CD8-positive, alpha-beta memory T cell (primary cell): ENCODE measurements at places on chromosomes 6 and 20.
A peak's percentile ranks its signal among the peaks of the same experiment; 100 is the strongest.

GRCh38 chr20:63920226-63920625 is 25.3 kb downstream of the DNAJC5 start:
- DNase-seq, result no peak

DNA sequence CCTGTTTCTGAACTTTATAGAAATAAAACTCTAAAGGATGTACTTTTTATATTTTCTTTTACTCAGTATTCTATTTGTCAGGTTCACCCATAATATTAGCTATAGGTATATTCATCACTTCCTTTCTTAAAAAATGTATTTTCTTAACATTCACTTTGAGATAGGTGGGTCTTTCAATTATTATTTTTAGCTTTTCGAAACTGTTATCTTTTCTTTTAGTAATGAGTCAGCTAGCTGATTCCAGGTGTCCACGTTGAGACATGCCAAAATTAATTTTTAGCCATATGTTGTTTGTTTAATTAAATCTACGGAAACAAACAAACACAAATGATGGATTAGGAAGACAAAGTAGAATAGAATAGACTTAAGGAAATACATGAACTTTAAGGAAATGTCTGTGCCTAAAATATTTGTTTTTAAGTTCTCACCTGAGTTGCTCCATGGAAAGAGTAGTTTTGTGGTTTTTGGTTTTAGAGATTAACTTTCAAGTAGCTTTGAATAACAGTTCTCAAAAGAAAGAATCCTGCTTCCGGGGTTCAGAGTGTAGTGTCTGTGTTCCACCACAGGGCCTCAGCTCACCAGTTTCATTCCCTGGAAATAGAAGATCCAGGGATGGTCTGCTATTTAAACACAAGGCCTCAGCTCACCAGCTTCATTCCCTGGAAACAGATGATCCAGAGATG is 435.0 kb downstream of the HAO1 start:
- no peak for DNase-seq

DNA sequence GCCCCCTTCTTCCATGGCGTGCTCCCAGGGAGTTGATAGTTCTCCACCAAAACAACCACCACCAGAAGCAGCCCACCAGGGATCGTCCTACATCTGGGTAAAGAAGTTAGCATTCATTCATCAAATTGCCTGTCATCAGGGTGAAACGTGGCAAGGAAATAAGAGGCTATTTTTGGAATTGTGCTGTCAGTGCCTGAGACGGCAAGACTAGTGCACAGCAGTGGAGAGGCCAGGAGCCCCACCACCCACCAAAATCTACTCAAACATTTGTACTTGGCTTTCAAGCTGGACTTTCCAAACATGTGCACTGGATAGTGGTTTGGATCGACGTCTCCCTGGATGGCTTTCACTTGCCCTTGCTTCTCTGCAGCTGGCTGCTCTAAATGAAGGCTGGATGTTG is 44.8 kb downstream of the TXNDC5 start:
- no peak for DNase-seq

DNA sequence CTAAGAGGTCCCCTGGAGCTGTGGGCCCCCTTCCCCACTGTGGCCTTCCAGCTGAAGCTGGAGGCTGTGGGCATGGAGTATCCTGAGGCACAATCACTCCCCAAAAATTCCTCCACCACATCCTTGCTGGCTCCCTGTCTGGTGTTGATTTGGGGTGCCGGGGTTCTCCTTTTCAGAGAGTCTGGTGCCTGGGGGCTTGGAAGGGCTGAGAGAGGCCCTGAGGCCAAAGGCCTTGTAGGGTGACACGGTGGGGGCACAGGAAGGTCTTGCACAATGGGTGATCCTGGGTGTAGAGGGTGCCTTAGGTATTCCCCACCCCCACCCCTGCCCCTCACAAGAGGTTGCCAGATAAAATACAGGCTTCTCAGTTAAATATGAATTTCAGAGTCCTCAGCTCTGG is 33.2 kb upstream of the VEGFA start:
- DNase-seq, result no peak

DNA sequence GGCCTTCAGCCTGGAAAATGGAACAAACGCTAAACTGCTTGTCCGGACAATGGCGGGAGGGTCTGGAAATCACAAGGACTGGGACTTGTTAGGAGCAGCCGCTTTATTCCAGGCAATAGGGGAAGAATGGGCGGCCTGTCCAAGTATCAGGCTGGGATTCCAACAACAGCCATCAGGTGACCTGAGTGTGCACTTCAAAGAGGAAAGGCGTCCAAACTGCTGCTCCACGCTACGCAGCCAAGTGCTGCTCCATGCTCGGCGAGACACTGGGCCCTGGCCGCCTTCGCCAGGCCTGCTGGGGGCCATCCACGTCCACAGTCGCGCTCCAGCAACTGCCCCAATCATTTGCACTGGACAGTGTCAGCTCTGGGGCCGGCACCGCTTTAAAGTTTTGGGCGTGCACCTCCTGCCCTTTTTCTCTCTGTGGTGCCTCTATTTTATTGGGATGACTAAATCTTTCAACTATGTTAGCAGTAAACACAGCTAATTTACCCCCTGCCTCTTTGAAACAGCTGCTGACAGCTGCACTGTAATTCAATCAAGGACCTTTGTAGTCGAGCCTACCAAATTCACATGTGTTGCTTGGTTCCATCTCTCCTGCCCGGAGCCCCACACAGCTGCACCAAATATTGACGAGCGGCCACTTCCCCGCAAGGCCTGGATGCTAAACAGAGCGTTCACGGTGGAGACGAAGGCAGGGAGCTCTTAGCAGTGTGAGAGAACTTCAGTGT is 98.3 kb downstream of the BMP7 start:
- no peak for DNase-seq

DNA sequence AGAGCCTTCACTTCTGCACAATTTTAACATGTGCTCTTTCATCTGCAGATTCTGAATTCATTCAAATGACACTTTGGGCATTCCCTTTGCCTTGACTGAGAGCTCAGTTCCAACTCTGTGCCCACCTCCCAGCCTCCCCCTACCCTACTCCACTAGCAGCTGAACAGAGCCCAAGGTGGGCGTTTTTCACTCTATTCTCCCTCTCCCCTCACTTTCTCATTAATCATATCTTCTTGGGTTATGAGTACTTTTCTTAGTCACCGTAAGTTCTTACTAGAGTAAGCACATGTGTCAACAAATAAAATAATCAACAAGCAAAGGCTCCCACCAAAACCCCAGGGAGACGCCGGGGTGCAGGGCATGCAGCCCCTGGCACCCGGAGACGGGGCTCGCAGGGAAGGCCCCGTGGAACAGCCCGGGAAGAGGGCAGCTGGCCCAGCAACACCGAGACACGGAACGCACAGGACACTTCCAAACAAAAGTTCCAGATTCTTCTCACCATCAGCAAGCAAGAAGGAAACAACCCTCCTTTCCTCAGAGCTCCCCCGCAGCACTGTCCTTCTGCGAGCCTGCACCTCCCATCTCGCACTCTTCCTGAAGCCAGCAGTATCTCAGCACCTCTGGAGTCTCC is 34.1 kb downstream of the TAF4 start:
- peak; percentile 7 for DNase-seq

DNA sequence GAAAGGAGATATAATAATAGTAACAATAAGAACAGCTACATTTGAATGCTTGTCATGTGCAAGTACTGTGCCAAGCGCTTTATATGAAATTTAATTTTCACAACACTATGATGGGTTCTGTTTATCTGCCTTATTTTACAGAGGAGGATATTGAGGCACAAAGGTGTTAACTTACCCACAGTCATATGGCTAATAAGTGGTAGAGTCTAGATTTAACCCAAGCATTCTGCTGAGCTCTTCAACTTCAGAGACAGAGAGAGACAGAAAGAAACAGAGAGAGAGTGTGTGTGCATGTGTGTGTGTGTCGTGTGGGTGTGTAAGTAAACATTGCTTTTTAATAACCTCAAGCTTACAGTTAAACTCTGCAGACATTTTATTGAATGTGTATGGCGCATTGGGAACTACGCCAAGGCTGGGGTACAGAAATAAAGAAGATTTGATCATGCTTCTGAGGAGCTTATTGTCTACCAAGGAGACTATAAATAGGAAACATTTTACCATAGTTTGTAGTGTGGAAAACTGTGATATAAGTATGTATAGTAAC is 12.9 kb downstream of the TBPL1 start:
- DNase-seq, result no peak

GRCh38 chr20:51687108-51687507 is 81.1 kb downstream of the ATP9A start:
- DNase-seq, result no peak

DNA sequence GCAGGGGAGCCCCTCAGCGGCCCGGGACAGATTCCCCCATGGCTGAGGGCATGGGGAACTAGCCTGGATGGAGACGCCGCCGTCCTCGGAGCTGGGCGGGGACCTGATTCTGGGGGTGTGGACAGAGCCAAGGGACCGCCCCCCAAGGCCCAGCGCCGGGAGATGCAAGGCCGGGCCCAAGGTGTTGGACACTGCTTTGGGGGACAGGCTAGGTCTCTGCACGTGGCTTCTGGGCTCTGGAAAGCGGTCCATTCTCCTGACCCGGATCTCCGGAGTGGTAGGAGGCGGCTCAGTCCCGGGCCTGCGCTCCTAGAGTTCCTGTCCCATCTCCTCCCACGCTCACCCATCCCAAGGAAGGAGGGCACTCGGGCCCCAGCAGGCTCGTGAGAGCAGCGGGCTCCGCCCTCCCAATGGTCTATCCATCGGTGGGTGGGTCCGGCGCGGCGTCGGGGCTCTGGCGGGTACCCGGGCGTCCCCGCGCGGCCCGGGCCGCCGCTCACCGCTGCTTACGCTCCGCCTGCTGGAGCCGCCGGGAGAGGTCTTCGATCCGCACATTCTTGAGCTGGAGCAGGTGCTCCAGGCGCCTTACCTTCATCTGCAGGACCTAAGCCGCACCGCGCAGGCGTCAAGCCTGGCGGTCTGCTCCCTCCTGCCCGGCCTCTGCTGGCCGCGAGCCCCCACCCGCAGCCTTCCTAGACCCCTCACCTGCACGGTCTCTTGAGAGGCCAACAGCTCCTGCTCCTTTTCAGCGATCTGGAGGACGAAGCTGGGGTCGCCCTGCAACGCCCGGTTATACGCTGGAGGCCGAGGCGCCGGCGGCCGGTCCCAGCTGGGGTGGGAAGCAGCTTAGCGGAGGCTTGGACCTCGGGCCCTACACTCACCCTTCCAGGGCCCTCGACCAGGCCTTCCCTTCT is 3.3 kb downstream of the SPEF1 start:
- peak; percentile 57 for DNase-seq

- no peak for DNase-seq
These were observed 146.6 kb downstream of the RNF144B start for GRCh38 chr6:18533793-18534192.

GRCh38 chr20:36298061-36298460 is 8.1 kb upstream of the DLGAP4 start:
- DNase-seq, result no peak

- DNase-seq, result no peak
These were observed 16.1 kb downstream of the TENT5A start for GRCh38 chr6:81736428-81736827.

DNA sequence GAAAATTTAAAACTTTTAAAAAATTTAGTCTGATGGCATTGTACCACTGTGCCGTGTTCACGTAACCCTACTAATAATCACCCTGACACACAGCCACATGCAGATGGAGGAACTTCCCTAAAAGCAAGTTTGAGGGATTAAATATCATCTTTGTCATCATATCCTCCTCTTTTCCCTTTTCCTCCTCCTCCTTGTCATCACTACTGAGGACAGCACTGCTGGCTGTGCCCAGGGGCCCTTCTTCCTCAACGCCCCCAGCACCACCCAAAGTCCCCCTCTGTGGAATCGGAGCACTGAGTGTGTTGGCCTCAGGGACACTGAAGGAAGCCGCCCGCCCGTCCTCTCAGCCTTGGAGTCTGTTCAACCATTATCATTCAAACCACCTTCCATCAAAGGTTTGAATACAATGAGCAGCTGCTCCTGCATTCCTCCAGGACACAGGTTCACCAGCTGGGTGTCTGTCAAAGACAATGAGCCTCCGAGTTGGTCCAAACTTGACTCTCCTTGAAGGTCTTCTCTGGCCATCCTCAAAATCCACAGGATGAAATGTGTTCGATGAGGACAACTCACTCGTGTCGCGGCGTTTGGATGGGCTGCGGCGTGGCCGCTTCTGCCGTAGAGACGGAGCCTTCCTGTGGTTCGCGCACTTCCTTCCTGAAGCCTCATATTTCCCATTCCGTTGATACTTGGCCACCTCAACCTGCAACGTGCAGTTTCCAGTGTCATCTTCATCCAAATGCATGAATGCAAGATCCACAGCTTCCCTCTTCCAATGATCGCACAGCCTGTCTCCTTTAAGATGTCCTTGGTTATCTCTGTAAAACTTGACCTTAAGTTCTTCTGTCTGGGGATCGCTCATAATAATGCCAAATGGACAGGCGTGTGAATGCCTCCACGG is 23.3 kb downstream of the NQO2 start:
- no peak for DNase-seq

DNA sequence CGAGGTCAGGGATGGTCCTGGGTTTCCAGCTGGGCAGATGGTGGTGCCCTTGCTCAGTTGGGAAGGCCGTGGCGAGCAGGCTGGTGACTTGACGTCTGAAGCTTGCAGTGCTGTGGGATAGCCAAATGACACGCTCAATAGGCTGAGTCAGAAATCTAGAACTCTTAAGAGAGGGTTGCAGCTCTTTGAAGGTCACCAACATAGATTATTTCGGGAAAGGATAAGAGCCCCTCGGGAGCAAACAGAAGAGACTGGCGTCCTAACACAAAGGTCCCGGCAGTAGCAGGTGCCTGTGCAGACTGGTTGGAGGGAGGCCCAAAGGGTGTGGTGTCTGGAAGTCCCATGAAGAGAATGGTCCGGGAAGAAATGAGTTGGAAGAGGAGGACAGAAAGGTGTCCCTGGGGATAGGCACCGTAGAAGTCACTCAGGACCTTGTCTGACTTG is 18.4 kb downstream of the PKIG start:
- DNase-seq, result no peak

DNA sequence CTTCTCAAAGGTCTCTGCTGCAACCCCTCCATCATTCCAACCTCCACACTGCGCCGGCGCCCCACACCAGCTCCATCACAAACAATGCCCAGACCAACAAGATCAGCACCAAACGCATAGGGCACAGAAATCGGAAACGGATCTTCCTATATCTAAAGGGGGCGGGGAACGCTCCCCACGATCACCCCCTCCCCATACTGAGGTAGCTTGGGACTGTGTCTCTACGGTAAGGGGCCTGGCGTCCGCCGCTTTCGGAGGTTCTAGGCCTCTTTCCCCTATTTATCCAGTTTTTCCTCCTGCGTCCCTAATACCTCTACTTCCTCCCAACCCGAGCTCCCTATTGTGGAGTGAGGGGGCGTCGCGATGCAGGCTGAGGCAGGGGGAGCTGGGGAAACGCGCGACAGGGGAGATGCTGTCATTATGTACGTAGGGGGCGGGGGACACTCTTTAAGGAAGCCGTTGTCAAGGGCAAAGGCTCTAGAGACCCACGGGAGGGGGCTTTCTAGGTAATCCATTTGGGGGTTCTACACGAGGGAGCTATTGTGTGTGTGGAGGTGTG is 909 bp downstream of the DNAAF9 start:
- no peak for DNase-seq

DNA sequence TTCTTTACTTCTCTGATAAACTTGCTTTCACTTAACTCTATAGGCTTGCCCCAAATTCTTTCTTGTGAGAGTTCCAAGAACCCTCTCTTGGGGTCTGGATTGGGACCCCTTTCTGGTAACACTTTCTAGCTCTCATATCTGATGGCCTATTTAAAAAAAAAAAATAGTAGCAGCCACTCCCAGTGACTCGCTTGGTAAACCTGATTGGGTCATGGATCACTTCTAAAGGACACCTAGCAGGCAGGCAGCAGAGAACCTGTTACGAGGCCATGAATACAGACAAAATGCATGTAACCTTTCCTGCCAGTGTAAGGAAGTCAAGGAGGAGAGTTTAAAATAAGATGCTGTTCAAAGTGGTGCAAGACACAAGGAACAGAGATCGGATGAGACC is 9.1 kb upstream of the SERPINB6 start:
- DNase-seq, result no peak
